ENCODE measurements at places on chromosomes 11 and 22. TPM values are rescaled to one million over a fixed set of nuclear protein-coding genes. Genes with fewer than 3 reads are reported as not detected.

The NPAS4 gene
- not detected for total RNA-seq

The LDLRAD3 gene
- total RNA-seq = 16.2 TPM

The SPON1 gene
- total RNA-seq = not detected

The VSIG2 gene
- total RNA-seq = not detected

The PLAAT5 gene
- 0.57 TPM for total RNA-seq

- H3K27me3 ChIP-seq = peaks cover 30% of the 10 kb centered on the region
- H3K27ac ChIP-seq = no peak overlapping the region
- no peaks in the 10 kb centered on the region for H3K4me1 ChIP-seq
- DNase-seq = no peak
- no peak overlapping the region for H3K4me3 ChIP-seq
Measured at GRCh38 chr22:33224841-33225240, 166.7 kb upstream of the SYN3 start.

- H3K36me3 ChIP-seq = no peaks in the 10 kb centered on the region
- H3K27me3 ChIP-seq = peaks cover 36% of the 10 kb centered on the region
- no peak for DNase-seq
- H3K4me3 ChIP-seq = no peak overlapping the region
- H3K27ac ChIP-seq = no peak overlapping the region
Measured at GRCh38 chr11:117745346-117745745, 51.7 kb downstream of the DSCAML1 start.

- H3K27me3 ChIP-seq = no peaks in the 10 kb centered on the region
- DNase-seq = no peak
- no peak overlapping the region for H3K4me3 ChIP-seq
- peaks cover under 1% of the 10 kb centered on the region for H3K36me3 ChIP-seq
- H3K4me1 ChIP-seq = peaks cover 16% of the 10 kb centered on the region
Measured at GRCh38 chr11:46837860-46838259, 8.2 kb downstream of the CKAP5 start.

GRCh38 chr11:13291800-13292199, 14.2 kb downstream of the BMAL1 start:
- no peak overlapping the region for H3K4me3 ChIP-seq
- H3K4me1 ChIP-seq = peaks cover 16% of the 10 kb centered on the region
- no peak for DNase-seq
- H3K27me3 ChIP-seq = peaks cover 14% of the 10 kb centered on the region
- no peaks in the 10 kb centered on the region for H3K36me3 ChIP-seq

The OR52K2 gene
- total RNA-seq = not detected

DNA sequence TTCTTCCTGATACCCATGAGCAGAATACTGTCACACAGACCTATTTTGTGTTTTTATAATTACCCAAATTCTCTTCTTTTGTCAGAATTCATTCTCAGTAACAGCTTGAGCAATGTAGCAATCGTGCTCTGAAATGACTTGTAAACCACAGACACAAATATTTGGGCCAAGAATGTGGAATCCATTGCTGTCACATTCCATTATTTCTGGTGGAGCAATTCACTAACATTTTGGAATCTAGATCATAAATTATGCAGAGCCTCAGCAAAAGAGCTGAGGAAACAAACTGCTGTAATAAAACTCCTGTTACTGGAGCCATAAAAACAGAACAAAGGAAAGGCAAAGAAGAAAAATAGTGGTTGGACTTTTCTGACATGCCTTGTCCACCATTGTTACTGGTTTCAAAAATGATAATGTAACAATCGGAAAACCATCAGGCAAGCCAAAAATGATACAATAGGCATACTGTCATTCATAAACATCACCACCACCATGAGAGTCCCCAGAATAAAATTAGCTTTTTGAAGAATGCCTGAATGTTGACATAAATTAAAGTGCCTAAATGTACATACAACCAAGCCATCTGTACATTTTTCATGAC, 223.4 kb upstream of the PITPNB start:
- no peak for DNase-seq
- peaks cover 68% of the 10 kb centered on the region for H3K27me3 ChIP-seq
- H3K4me1 ChIP-seq = no peaks in the 10 kb centered on the region
- H3K27ac ChIP-seq = no peak overlapping the region

The IL18 gene
- 121 TPM for total RNA-seq

The VSTM5 gene
- total RNA-seq = 0.71 TPM

GRCh38 chr11:44732564-44732963, 5.8 kb downstream of the TSPAN18 start:
- peaks cover 98% of the 10 kb centered on the region for H3K27me3 ChIP-seq
- no peak overlapping the region for H3K4me3 ChIP-seq
- no peaks in the 10 kb centered on the region for H3K4me1 ChIP-seq
- DNase-seq = no peak

GRCh38 chr11:355581-356458, 13.5 kb upstream of the B4GALNT4 start:
- H3K4me1 ChIP-seq = peaks cover 20% of the 10 kb centered on the region
- DNase-seq = peak; percentile 84
- peaks cover 21% of the 10 kb centered on the region for H3K27me3 ChIP-seq
- H3K4me3 ChIP-seq = peak overlapping the region; percentile 12

The SBF2 gene
- total RNA-seq = 36.1 TPM

- DNase-seq = no peak
- H3K36me3 ChIP-seq = peaks cover 8% of the 10 kb centered on the region
Measured at GRCh38 chr11:9745411-9746211, 81.7 kb downstream of the SWAP70 start.

The CD3D gene
- total RNA-seq = not detected

The JRKL gene
- 11.6 TPM for total RNA-seq

GRCh38 chr22:47446331-47446730, 683.9 kb downstream of the TBC1D22A start:
- H3K4me3 ChIP-seq = no peak overlapping the region
- DNase-seq = no peak
- no peaks in the 10 kb centered on the region for H3K4me1 ChIP-seq
- no peaks in the 10 kb centered on the region for H3K36me3 ChIP-seq
- no peaks in the 10 kb centered on the region for H3K27me3 ChIP-seq

DNA sequence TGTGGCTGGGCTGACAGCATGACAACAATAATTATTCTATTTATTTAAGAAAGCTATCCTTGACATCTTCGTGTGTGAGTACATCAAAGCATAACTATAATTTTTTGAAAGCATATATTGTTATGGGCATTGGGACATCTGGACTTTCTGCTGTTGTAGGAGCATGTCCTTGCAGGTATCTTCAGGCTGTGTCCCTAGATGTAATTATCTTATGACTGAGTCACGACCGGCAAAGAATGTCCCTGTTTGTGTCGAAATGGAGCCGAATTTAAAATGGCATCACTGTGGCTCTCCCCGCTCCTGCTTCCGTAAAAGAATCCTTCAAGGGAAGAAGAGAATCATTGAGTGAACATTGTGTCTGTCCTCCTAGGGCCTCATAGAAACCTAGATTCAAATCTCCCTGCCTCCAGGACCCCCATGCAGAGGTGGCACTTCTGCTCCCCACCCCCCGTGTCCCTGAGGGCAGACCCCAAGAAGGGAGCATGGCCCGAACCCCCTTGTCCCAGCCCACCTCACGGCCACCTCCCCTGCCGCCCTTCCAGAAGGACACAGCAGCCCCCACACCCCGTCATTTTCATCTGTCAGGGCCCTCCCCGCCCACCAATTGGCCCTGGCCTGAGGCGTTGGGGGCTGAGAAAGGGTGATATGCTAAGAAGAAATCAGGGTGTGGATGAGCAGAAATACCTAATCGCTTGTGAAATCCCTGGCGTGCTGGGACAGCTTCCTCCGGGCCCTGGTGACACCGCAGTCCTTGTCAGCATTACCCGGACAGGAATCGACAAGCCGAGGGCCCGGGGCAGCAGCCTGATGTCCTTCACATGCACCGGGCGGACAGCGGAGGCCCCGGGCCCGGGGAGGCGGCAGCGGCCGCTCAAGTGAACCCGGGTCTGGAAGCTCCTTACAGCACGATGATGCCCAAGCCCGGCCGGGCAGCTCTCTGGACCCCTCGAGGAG, 48.6 kb upstream of the SLC22A12 start:
- H3K27me3 ChIP-seq = peaks cover 59% of the 10 kb centered on the region
- no peak for DNase-seq
- peaks cover 11% of the 10 kb centered on the region for H3K4me1 ChIP-seq
- H3K27ac ChIP-seq = no peak overlapping the region
- no peaks in the 10 kb centered on the region for H3K36me3 ChIP-seq

GRCh38 chr11:114105611-114106010, 46.1 kb downstream of the ZBTB16 start:
- no peak overlapping the region for H3K4me3 ChIP-seq
- H3K27me3 ChIP-seq = peaks cover 88% of the 10 kb centered on the region
- no peak for DNase-seq
- H3K27ac ChIP-seq = no peak overlapping the region
- H3K36me3 ChIP-seq = no peaks in the 10 kb centered on the region
- H3K4me1 ChIP-seq = no peaks in the 10 kb centered on the region

The BIK gene
- 37.9 TPM for total RNA-seq

DNA sequence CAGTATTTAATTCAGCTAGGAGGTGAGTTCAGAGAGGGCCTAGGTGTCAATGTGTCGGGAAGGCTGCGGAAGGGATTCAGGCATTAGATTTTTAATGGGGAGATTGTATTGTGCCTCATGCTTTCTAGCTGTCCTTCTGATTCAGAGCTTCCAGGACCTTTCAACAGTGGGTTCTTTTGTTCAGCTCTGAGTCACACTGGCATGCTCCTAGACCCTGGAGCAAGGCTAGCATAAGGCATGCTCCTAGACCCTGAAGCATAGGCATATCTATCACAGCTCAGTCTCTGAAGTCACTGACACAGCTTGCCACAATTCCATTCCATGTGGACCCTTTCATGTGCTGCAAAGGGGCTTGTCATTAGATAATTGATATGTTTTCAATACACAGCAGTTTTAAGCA, 396.9 kb downstream of the RAB38 start:
- H3K4me1 ChIP-seq = no peaks in the 10 kb centered on the region
- no peak overlapping the region for H3K27ac ChIP-seq
- H3K4me3 ChIP-seq = no peak overlapping the region
- H3K27me3 ChIP-seq = no peaks in the 10 kb centered on the region
- no peaks in the 10 kb centered on the region for H3K36me3 ChIP-seq

The CRACR2B gene
- total RNA-seq = 35.3 TPM

DNA sequence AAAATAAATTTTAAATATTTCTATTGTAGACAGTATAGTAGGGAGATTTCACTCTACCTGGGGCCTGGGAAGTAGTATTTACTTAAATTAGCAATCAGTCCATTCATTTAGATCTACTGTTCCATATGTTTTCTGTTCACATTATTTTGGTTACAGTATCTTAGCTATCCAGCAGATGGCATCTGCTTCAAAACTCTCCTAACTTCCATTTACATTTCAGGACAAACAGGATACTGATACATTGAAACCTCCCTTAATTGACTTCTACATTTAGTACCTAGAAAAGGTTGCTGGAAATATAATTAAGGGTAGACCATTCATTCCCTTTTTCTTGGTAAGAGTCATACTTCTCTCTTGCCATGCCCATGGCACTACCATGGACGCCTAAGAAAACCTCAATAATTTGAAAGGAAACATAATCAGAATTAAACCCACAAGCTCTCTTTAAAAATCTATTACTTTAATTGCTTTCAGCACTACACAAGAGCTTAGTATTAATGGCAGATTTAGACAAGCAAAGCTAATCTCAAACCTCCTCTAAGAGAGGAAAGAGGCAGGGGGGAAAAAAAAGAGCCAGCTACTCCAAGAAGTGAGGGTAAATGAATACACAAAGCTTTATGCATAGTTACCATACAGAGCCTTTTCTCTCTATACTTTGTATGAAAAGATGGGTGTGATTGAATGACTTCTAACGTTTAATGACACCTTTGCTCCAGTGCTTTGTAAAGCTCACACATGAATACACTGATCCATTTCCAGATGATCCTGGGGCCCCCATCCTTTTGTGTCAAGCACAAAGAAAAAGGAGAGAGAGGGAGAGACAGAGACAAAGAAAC, 131.2 kb upstream of the MTMR2 start:
- H3K27ac ChIP-seq = no peak overlapping the region
- no peak for DNase-seq
- H3K27me3 ChIP-seq = no peaks in the 10 kb centered on the region
- peaks cover 15% of the 10 kb centered on the region for H3K36me3 ChIP-seq
- peaks cover 44% of the 10 kb centered on the region for H3K4me1 ChIP-seq
- no peak overlapping the region for H3K4me3 ChIP-seq

- no peak overlapping the region for H3K27ac ChIP-seq
- peaks cover 1% of the 10 kb centered on the region for H3K27me3 ChIP-seq
- no peak for DNase-seq
- no peaks in the 10 kb centered on the region for H3K36me3 ChIP-seq
- H3K4me1 ChIP-seq = no peaks in the 10 kb centered on the region
Measured at GRCh38 chr11:83019888-83020579, 51.7 kb downstream of the RAB30 start.

The HEPN1 gene
- total RNA-seq = not detected

DNA sequence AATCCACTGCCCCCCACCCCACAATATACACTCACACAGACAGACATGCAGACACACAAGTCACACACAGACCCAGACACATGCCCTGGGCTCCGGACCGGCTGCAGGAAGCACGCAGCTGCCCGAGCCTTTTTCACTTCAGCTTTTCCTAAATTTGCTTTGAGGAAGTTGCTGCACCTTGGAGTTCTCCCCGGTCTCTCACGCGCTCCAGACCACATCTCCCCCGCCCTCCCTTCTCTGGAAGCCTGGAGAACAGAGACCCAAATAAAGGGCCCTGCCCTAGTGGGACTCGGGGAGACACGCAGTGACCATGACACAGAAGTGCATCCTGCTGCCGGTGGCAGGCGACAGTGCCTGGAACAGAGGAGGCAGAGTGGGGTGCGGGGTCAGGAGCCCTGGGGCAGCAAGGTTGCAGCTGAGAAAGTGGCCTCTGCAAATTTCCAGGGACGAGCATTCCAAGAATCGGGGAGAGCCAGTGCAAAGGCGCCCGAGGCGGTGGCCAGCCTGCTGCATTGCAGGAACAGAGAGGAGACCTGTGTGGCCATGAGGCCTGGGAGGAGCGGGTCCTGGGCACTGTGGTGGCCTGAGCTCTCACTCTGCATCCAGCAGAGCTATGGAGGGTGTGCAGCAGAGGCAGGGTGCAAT, 19.1 kb downstream of the RPL3 start:
- no peaks in the 10 kb centered on the region for H3K36me3 ChIP-seq
- H3K4me1 ChIP-seq = peaks cover 57% of the 10 kb centered on the region
- DNase-seq = no peak
- peak overlapping the region; percentile 20 for H3K4me3 ChIP-seq
- peak overlapping the region; percentile 16 for H3K27ac ChIP-seq
- H3K27me3 ChIP-seq = no peaks in the 10 kb centered on the region
